ENCODE measurements at places on chromosomes 2 and 18.

GRCh38 chr2:168470320-168471162, 14.5 kb downstream of the CERS6 start:
- no peaks in the 10 kb centered on the region for H3K27me3 ChIP-seq
- H3K27ac ChIP-seq, result no peak overlapping the region
- no peak for DNase-seq
- no peaks in the 10 kb centered on the region for H3K36me3 ChIP-seq
- H3K4me1 ChIP-seq, result peaks cover 15% of the 10 kb centered on the region
- no peak overlapping the region for H3K4me3 ChIP-seq

GRCh38 chr2:134458473-134458853, 204.6 kb downstream of the MGAT5 start:
- no peak overlapping the region for H3K4me3 ChIP-seq
- DNase-seq, result no peak
- no peaks in the 10 kb centered on the region for H3K36me3 ChIP-seq
- H3K4me1 ChIP-seq, result peaks cover 8% of the 10 kb centered on the region

DNA sequence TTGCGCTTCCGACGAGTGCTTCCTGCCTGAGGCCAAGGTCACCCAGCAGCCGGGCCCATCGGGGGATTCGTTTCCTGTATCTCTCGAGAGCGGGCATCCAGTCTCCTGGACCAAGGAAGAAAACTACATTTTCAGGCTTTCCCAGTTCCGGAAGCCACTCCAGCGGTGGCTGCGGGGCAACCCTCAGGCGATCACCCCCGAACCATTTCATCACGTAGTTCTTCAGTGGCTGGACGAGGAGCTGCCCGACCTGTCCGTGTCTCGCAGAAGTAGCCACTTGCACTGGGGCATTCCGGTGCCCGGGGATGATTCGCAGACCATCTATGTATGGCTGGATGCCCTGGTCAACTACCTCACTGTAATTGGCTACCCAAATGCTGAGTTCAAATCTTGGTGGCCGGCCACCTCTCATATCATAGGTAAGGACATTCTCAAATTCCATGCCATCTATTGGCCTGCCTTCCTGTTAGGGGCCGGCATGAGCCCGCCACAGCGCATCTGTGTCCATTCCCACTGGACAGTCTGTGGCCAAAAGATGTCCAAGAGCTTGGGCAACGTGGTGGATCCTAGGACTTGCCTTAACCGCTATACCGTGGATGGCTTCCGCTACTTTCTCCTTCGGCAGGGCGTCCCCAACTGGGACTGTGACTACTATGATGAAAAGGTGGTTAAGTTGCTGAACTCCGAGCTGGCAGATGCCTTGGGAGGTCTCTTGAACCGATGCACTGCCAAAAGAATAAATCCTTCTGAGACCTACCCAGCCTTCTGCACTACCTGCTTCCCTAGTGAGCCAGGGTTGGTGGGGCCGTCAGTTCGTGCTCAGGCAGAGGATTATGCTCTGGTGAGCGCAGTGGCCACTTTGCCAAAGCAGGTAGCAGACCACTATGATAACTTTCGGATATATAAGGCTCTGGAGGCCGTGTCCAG, 1.0 kb downstream of the MARS2 start:
- H3K27ac ChIP-seq, result peak overlapping the region; percentile 76
- no peaks in the 10 kb centered on the region for H3K27me3 ChIP-seq
- peaks cover 49% of the 10 kb centered on the region for H3K4me1 ChIP-seq

DNA sequence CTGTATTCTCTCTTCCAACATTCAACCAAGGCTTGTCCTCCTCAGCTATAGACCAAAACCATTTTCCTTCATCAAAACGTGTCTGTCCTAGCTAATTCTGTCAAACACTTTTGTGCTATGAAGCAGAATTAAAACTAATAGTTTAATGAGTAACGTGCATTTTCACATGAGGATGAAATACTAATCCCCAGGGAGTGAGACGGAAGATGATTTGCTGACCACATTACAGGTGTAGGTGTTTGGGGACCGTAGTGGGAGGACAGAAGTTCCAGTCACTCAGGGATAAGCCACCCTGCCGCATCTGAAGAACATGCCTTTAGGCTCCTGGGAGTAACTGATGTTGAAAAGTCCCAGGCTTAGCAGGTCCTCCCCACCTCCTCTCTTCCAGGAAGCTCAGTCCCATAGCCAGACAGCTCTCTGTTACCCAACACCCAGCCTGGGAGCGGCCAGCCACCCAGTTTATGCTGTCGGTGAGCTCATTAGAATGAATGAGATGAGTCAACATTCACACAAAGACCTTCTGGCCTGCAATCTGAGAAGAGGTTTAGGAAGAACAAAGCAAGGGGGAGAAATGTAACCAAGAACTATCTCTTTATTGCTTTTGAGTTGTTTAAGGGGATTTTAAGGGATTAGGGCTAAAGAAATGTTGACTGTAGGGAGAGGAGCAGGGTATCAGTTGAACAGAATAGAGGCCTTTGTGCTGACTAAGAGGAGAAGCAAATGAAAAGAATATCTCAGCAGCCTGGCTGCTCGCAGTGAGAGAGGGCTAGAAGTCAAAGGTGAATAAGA, 122.5 kb downstream of the FOXI3 start:
- H3K4me1 ChIP-seq, result no peaks in the 10 kb centered on the region
- no peak overlapping the region for H3K27ac ChIP-seq
- H3K4me3 ChIP-seq, result no peak overlapping the region
- no peaks in the 10 kb centered on the region for H3K36me3 ChIP-seq
- peaks cover 3% of the 10 kb centered on the region for H3K27me3 ChIP-seq
- no peak for DNase-seq

- H3K27ac ChIP-seq, result peak overlapping the region; percentile 88
- DNase-seq, result peak; percentile 93
- H3K4me3 ChIP-seq, result peak overlapping the region; percentile 82
- no peaks in the 10 kb centered on the region for H3K27me3 ChIP-seq
- H3K36me3 ChIP-seq, result no peaks in the 10 kb centered on the region
- peaks cover 70% of the 10 kb centered on the region for H3K4me1 ChIP-seq
These were observed 60.8 kb downstream of the LIMS1 start for GRCh38 chr2:108594982-108595464.

- no peak overlapping the region for H3K27ac ChIP-seq
- H3K4me1 ChIP-seq, result peaks cover 43% of the 10 kb centered on the region
- H3K4me3 ChIP-seq, result no peak overlapping the region
- no peak for DNase-seq
- H3K36me3 ChIP-seq, result no peaks in the 10 kb centered on the region
These were observed 12.3 kb downstream of the CALCRL start for GRCh38 chr2:187435756-187436155.

DNA sequence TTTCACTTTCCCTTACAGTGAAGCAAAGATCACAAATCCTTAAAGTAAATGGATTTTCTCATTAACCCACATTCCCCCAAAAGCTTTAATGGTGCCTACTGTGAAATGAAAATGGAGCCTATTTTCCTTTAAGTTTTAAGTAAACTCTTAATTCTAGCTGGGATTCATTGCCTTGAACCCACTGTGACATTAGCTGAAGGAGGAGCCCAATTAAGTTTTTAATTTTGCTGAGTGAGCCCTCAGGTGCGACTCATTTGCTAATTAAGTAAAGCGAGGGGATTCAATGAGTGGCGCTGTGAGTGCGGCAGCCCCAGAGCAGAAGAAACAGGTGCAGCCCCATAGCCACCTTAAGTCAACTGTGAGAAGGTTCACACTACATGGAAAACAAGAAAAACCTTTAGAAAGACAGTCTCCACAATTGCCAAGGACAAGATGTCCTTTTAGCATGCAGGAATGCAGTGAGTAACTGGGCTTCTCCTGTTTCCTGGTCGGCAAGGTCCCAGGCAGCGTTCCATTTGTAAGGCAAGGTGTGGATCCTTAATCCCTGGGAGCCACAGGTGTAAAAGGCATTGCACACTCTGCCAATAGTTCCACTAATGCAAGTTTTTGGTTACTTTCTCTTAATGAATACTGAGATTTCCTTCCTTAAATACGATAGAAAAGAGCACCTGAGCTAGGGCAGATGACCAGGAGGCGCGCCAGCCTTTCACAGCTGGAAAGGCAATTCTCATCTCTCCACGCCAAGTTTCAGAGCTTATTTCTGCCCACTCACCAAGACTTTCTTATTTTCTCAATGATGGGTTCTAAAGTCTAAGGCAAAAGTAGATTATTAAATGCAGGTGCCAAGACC, 87.7 kb downstream of the TMEM18 start:
- no peaks in the 10 kb centered on the region for H3K4me1 ChIP-seq
- peaks cover 4% of the 10 kb centered on the region for H3K27me3 ChIP-seq
- no peak for DNase-seq
- 0 out of 2 replicates have a peak, but pooled peaks cover 5% of the 10 kb centered on the region for H3K36me3 ChIP-seq
- H3K27ac ChIP-seq, result no peak overlapping the region
- H3K4me3 ChIP-seq, result no peak overlapping the region

GRCh38 chr2:240447331-240447730, 11.9 kb downstream of the GPC1 start:
- H3K27me3 ChIP-seq, result no peaks in the 10 kb centered on the region
- H3K4me1 ChIP-seq, result peaks cover 26% of the 10 kb centered on the region
- DNase-seq, result no peak
- H3K27ac ChIP-seq, result no peak overlapping the region
- H3K36me3 ChIP-seq, result 0 out of 2 replicates have a peak, but pooled peaks cover 3% of the 10 kb centered on the region

DNA sequence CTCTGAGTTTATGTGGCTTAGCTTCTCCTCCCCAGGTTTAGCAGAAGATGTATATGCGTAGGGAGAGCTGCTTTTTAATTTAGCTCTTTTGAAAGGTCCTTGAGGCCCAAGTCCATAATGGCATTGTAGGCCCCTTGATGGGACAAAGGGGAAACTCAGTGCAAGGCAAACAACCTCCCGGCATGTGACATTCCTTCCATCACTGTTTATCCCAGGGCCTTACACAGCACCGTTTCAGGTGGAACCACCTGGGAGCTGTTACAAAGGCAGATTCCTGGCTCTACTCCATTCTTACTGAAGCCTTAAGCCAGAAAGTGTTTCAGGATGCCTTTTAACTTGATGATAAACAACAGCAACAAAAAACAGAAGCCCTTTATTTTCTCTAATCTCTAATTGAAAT, 555.4 kb downstream of the SLC4A3 start:
- no peak for DNase-seq
- H3K4me1 ChIP-seq, result peaks cover 13% of the 10 kb centered on the region
- H3K36me3 ChIP-seq, result no peaks in the 10 kb centered on the region
- no peak overlapping the region for H3K4me3 ChIP-seq
- H3K27ac ChIP-seq, result no peak overlapping the region

DNA sequence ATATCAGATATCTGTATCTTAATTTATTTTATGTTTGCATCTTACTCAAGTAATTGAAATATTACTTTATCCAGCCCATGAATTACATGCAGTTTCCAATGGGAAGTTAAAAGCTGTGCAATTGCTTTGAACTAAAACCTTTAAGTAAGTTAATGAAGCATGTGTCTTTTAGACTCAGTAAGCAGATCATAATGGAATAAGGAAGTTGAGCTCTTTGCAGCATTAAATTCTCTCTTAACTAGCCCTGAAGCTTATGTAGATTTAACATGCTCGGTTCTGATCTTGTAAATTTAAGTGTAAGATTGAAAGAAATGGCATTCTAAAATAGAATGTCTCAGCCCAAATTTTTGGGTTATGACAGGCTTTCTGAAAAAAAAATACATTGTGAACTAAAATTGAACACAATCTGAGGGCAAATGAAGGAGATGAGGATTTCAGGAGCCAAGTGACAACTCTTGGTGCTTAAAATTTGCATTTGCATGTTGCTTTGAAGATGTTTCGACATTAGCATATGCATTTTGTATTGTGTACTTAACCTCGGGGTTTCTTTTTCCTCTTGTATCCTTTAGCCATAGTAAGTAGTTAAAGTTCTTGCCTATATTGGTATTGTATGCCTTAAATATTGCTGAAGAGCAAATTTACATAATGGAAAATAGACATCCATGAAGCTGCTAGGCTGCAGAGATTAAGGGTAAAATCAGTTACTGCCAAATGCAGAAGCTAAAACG, 297.8 kb upstream of the KCNJ3 start:
- no peaks in the 10 kb centered on the region for H3K4me1 ChIP-seq
- no peaks in the 10 kb centered on the region for H3K27me3 ChIP-seq
- DNase-seq, result no peak
- no peak overlapping the region for H3K27ac ChIP-seq
- no peaks in the 10 kb centered on the region for H3K36me3 ChIP-seq

DNA sequence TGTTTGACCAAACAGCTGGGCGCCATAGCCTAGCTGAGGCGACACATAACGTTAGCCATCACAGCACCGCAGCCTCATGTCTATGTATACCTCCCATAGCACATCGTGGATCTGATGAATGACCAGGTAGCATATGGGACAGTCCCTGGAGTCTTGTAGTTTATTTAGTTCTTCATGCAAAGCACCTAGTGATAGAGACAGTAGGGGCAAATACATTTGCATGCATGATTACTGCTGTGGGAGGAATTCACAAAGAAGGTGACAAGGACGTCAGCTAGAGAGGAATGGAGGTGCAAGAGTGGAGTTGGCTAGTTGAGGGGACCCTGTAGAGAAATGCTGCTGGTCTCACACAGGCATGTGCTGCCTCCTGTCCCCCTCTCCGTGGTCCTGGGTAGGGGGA, 478.9 kb upstream of the HS6ST1 start:
- H3K27ac ChIP-seq, result no peak overlapping the region
- DNase-seq, result no peak
- peaks cover 3% of the 10 kb centered on the region for H3K27me3 ChIP-seq

GRCh38 chr2:28449488-28450395, 46.1 kb upstream of the PLB1 start:
- peak overlapping the region; percentile 59 for H3K4me3 ChIP-seq
- peak; percentile 27 for DNase-seq
- H3K4me1 ChIP-seq, result peaks cover 87% of the 10 kb centered on the region
- no peaks in the 10 kb centered on the region for H3K36me3 ChIP-seq
- peak overlapping the region; percentile 98 for H3K27ac ChIP-seq
- no peaks in the 10 kb centered on the region for H3K27me3 ChIP-seq

DNA sequence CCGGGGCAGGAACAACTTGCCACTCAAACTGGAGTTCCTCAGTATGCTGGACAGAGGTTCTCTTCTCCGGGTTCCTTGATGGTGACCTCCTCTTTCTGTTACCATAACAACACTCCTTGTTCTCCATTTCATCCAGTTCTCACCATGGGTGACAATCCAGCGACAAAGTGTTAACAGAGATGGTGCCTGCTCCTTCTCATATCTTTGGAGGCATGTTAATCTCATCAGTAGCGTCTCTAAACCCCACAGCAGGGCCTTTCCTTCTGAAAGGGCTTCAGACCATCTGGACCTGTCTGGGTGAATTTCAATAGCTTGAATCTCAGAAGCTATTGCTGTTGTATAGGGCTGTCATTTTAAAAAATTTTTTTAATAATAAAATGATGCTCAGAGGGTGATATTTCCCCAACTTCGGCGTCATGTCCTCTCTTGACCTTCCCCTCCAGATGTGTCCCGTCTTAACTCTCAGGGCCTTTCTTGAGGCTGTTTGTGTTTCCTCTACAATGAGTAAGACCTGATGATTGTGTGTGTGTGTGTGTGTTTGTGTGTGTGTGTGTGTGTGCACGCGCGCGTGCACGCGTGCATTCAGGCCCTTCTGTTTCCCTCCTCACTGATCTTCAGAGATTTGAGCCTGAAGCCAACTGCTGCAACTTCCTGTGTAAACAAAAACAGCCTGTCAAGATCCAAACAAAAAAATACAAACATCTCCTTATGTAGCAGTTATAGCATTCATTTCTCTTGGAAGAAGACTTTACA, 24.3 kb upstream of the CETN1 start:
- no peaks in the 10 kb centered on the region for H3K4me1 ChIP-seq
- no peak overlapping the region for H3K4me3 ChIP-seq
- no peaks in the 10 kb centered on the region for H3K36me3 ChIP-seq
- peaks cover 6% of the 10 kb centered on the region for H3K27me3 ChIP-seq
- no peak overlapping the region for H3K27ac ChIP-seq
